Muscle of arm (tissue), 14 donors: ENCODE measurements at places on chromosomes 11 and 22. TPM values are rescaled to one million over a fixed set of nuclear protein-coding genes. Genes with fewer than 3 reads are reported as not detected.
A peak's percentile ranks its signal among the peaks of the same experiment; 100 is the strongest.

Gene ANKK1
- polyA plus RNA-seq = 0.23 TPM

Gene SAA4
- not detected for polyA plus RNA-seq

Gene GAL
- 0.69 TPM for polyA plus RNA-seq

Gene VPREB1
- polyA plus RNA-seq = 0.44 TPM

Gene AMPD3
- not detected for polyA plus RNA-seq

Gene OR8D4
- polyA plus RNA-seq = 0.12 TPM

Gene OR4C5
- not detected for polyA plus RNA-seq

Gene OR52A1
- not detected for polyA plus RNA-seq

Gene BCO2
- 8.0 TPM for polyA plus RNA-seq

DNA sequence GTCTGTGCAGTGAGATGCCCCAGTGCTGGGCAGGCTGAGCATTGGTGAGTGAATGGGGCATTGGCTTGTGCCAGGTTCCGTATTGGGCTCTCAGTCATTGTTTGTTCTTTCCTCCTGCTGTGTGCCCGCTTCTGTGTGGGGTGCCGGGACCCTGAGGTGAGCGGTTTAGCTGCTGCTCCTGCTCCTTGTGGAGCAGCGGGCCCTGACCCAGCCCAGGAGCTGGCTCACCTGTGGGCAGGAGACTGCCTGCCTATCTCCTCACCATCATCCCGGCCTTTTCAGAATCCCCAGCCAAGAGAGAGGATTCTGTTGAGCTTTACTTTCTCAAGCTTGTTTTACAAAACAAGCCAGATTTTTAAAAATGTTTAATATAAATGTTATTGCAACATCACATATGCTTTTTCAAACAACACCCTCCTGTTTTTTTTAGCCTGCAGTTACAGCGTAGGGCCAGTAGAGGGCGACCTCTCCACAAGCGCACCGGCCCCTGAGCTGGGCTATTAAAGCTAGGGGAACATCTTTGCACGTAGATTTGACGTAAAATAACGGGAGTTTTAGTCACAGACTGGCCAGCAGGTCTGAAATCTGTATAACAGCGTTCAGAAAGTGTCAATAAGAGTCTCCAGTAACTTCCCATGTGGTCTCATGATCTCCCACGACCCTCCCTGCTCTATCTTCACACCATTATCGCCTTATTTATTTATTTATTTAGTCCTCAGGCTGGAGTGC is 25.1 kb upstream of the RELT start:
- DNase-seq = peak; percentile 65

GRCh38 chr11:22859756-22860155 is 518 bp downstream of the CCDC179 start:
- no peak for DNase-seq

- DNase-seq = no peak
Measured at GRCh38 chr11:80320765-80321164, 879.9 kb upstream of the TENM4 start.

GRCh38 chr11:11662578-11662977 is 40.8 kb upstream of the GALNT18 start:
- DNase-seq = no peak

- no peak for DNase-seq
Measured at GRCh38 chr22:19046719-19047609, 75.2 kb downstream of the DGCR2 start.

DNA sequence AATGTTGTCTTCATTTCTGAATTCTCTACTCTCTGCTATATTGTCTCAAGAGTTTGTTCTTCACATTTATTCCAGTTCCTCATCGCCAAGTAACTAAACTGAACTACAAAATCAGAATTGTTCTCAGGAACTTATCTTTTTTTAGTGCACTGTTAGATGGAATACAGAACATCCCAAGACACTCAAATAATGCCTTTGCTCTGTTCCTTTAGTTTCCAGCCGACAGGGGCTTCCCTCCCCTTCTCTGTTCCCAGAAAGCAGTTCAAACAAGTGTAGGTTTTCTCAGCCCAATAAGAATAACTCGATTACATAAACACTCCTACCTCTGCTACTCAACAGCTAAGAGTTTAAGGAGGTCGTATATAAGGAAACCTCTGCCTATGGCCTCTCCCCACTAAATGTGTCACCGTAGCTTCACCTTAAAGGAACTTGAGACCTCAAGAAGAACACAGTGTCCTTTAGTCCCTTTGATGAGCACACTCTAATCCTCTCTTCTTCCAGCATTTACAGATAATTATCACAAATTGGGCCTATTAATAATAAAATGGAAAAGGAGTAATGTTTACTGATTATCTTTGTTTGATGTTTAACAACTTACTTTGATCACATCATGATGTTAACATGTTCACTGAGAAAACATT is 6.9 kb downstream of the POU2AF3 start:
- no peak for DNase-seq

DNA sequence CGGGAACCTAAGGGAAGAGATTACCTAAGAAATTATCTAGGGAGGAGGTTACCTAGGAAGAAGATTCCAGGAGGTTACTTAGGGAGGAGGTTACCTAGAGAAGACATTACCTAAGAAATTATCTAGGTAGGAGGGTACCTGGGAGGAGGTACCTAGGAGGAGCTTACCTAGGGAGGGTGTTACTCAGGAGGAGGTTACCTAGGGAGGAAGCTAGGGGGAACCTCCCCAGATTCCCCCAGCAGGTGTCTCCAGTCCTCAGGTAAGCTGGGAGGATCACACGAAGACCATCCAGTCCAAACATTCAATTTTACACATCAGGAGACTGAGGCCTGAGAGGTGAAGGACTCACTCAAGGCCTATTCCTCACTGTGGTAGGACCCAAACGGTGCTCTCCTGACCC is 482.8 kb downstream of the TBC1D22A start:
- DNase-seq = no peak

DNA sequence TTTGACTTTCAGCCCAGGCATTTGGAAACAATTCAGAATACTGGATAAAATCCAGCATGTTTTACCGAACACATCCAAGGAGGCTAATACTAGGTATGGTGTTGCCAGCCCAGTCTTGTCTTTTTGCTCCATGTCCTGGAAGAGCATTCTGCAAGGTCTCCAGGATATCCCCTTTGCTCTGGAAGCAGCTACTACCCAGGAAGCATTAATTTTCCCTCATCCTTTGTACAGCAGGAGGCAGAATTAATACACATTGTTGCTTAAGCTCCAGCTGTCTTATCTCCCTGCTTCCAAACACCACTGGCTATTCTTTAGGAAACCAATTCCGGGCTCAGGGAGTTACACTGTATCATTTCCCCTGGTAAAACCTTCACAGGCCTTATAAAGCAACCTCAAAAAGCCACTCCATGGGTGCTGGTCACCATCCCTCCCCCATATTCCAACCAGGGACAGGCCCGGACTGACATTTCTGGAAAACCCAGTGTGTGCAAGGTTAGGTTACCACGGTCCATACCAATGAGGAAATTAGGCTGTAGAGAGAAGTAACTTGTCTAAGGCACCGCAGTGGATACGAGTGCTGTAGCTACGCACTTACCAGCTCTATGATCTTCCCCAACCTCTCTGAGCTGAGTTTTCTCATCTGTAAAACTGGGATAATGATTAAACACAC is 1.5 kb upstream of the UBASH3B start:
- DNase-seq = no peak

DNA sequence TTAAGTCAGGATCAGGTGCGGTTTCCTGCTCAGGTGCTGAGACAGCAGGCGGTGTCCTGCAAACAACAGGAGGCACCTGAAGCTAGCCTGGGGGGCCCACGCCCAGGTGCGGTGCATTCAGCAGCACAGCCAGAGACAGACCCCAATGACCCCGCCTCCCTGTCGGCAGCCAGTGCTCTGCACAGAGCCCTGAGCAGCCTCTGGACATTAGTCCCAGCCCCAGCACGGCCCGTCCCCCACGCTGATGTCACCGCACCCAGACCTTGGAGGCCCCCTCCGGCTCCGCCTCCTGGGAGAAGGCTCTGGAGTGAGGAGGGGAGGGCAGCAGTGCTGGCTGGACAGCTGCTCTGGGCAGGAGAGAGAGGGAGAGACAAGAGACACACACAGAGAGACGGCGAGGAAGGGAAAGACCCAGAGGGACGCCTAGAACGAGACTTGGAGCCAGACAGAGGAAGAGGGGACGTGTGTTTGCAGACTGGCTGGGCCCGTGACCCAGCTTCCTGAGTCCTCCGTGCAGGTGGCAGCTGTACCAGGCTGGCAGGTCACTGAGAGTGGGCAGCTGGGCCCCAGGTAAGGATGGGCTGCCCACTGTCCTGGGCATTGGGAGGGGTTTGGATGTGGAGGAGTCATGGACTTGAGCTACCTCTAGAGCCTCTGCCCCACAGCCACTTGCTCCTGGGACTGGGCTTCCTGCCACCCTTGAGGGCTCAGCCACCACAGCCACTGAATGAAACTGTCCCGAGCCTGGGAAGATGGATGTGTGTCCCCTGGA is at the start of gene MYO7A:
TSS of gene MYO7A (plus strand) at position 327 of the 772 bp plus-strand sequence. CDS start 2,389 bp downstream, outside the sequence.
- peak; percentile 27 for DNase-seq

DNA sequence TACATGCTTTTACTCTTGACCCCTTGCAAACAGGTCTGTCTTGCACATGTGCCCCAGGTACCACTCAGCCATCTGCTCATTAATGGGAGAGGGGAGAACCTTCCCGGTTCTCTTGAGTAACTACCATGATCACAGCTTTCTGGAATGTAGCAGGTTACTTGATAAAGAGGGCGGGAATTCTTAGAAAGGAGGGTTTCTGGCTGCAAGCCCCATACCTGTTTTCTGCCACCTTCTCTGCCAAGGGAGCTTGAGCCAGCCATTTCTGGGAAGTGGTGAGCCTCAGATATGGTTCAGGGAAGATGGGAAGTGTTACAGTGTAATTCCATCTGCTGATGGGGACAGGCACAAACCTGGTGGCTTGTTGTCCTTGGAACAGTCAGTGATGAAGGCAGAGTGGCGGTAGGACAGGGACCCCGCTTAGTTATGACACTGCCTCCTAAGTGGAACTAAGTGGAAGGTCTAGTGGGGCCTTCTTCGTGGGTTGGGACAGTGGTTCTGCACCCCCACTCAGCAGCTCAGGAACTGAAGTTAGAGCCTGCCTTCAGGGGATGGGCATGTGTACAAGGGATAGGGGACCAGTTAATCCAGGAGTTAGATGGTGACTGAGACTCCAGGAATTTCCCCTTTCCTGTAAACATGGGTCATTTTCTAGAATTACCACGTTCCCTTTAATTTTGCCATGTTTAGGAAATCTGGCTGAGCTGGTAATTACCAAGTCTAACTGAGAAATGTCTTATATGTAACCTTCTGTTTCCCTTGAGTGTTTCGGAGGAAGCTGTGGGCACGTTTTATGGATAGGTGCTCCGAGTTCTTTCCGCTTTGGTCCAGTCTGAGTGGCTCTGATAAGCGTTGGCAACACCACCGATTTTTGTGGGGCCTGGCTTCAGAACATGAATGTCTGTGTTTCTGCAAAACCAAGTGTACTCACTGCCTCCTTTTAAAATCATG is 35.3 kb downstream of the BCR start:
- DNase-seq = no peak

GRCh38 chr22:44755956-44756361 is 3.6 kb downstream of the ARHGAP8 start:
- DNase-seq = no peak

- DNase-seq = no peak
Measured at GRCh38 chr11:70420008-70420464, 21.7 kb downstream of the CTTN start.

- no peak for DNase-seq
Measured at GRCh38 chr11:72947229-72947628, 133.0 kb downstream of the ATG16L2 start.

DNA sequence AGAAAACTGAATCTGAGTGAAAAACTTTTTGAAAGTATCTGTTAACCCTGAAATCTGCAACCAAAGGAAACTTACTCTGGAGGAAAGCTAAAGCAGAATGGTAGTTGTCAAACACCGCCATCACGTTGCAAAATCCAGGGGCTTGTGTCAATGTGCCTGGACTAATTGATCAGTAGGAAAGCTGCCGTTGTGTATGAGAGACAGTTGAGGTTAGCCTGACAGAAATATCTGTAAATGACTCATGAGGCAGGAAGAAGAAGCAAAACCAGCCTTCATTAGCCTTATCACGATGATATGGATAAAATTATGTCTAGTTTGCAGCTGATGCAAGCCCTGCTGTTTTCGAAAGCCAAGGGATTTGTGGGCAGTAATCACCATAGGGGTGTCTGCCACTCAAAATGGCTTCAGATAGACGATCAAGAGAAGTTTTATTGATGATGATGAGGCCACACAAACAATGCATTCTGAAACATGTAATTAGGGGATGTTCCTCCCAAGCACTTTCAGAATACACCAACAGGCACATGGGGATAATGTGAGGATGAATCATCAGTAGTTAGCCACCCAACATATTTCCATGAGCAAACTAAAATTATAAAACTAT is 8.9 kb downstream of the SCGB1A1 start:
- no peak for DNase-seq

DNA sequence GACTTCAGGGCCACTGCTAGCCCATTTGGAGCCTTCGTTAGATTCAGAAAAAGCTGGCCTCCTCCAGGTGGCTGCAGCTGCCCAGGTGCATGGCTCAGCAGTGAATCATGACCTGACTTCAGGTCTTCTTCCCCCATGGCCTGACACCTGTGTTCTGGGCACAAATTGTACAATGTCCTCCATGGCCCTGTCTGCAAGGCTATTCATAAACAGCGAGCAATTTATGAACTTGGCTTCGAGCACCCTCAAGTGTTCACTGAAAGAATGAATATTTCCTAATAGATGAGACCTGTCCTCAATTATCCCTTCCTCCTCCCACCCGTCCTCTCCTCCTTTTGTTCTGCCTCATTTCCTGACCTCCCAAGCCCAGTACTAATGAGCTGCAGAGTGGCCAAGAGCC is 12.2 kb upstream of the VPS37C start:
- DNase-seq = no peak

DNA sequence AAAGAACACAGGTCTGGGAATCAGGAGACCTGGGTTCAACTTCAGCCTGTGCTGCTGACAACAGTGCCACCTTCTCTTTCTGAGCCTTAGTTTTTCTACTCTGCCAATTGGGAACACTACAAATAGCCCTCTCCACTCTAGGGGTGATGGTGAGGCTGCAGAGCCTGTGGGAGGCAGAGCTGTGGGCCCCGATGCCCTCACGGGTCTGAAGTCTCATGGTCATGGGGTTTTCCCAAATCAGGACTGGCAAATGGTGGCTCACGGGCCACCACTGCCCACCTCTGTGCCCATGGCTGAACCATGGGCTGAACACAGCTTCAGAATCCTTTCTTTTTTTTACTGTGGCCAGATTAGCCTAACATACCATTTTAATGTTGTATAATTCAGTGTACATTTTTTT is 19.8 kb downstream of the SYNGR1 start:
- DNase-seq = no peak

GRCh38 chr11:117443266-117444186 is 115.9 kb downstream of the CEP164 start:
- DNase-seq = peak; percentile 60

DNA sequence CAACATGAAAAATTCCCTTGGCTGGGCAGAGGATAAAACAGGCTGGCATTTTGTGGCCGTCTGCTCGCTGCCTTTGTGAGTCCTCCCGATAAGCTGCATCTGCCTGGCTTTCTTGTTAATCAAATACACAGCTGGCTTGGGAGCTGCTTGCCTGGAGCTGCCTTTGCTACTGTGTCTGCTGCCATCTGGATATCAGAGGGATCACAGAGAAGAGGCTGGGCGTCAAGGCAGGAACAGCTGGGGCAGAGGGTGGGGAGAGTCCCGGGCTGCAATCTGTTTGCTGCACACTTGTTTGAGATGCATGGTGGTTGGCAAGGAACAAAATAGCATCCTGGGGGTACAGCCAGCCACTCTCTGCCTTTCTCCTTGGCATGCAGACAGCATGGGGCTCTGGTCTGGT is 36.0 kb downstream of the COMMD9 start:
- DNase-seq = no peak

GRCh38 chr11:25536289-25536688 is 795.6 kb upstream of the ANO3 start:
- peak; percentile 53 for DNase-seq
